ENCODE measurements at places on chromosomes 2 and 18.

DNA sequence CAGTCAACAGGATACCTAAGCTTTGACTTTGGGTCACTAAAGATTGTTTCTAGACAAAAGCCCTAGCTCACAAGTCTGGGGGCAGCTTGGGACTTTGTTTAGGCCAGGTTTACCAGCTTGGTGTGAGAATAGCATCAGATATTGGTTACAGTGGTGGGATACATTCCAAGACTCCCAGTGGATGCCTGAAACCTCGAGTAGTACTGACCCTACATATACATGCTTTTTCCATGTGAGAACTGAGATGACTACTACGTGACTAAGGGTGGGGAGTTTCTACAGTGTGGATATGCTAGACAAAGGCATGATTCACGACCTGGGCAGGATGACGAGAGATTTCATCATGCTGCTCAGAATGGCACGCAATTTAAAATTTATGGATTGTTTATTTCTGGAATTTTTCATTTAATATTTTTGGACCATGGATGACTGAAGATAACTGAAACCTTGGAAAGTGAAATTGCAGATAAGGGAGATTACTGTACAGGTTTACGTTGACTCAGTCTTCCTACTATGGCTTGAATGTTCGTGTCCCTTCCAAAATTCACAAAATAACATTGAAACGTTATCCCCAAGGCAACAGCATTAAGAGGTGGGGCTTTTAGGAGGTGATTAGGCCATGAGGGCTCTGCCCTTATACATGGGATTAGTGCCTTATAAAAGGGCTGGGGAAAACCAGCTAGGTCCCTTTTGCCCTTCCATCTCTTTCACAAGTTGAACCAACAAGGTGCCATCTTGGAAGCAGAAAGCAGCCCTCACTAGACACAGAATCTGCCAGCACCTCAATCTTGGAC is 50.2 kb upstream of the CTAGE1 start:
- DNase-seq = no peak

DNA sequence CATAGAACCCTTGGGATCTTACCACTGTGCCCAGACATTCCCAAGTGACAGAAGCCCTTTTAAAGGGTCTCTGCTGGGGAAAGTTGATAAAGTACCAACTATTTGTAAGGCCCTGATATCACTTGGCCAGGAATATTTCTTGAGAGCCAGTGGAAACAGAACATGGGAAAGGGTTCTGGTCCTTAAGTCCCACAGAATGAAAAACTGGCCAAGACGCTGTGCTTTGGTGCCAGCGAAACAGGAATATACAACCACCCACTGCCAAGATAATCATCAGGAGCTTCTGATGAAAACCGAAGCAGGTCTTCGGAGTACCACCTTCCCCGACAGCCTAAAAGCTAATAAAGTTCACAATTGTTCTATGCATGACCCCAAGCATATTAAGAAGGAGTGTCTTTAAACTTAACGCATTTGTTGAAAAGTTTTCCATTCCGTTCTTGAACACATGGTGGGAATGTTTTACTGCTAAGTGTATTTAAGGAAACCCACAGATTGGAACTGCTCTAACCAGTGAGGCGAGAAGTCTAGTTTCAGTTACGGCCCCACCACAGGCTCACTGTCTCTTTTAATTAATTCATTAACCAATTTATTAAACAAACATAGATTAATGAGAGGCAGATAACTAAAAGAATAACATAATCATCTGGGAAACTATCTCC is 152.6 kb downstream of the ANKRD44 start:
- DNase-seq = no peak

GRCh38 chr2:11491348-11491933 is 25.5 kb upstream of the E2F6 start:
- no peak for DNase-seq

- DNase-seq = no peak
These were observed 121.6 kb downstream of the SP100 start for GRCh38 chr2:230537531-230537976.

- no peak for DNase-seq
These were observed 66.4 kb downstream of the KCNF1 start for GRCh38 chr2:10978090-10978670.

DNA sequence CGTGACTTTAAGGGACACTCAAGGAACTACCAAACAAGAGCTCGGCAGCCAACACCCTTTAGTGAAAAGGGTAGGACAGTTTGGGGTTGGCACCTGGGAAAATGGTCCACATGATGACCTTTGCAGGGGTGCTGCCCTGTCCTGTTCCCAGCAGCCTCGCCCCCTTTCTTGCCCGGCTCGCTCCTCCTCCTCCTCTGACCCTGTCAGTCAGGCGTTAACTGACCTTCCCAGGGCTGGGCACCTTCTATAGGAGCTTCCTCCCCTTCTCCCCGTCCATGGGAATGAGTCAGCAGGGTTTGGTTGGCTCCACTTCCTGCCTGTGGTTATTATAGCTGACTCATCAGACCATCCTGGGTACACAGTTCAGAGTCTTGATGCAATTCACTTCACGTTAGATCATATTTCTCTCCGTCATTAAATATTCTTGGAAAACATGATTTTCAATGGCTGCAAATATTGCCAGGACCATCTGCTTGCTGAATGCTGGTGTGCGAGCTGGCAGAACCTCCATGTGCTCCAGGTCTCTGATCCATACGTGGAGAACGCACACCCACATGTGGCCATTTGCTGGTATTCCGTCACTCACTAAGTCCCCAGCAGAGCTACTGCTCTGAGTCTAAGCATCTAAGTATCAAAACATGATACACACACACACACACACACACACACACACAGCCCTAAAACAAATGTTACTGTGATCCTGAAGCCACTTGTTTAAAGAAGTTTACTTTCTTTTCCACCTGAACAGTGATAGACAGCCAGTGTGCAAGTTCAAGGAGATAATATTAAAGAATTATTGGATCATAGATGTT is 185.0 kb downstream of the ANAPC1 start:
- peak; percentile 72 for DNase-seq

DNA sequence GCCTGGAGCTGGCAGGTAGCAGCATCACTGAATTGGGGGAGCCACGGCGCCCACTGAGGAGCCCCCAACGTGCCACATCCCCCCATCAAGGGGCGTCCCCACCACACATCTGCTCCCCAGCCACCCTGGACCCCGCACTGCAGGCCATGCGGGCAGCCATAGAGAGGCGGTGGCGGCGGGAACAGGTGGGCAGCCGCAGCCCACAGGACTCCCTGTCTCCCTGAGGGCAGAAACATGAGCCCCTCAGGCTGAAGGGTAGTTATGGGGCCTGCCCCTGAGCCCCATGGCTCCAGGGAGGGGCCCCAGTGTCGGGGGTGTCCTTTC is 26.6 kb downstream of the CROCC2 start:
- no peak for DNase-seq

- DNase-seq = no peak
These were observed 13.8 kb upstream of the GATA6 start for GRCh38 chr18:22155584-22155983.

- DNase-seq = no peak
These were observed 71.4 kb downstream of the OLA1 start for GRCh38 chr2:174176898-174177297.

DNA sequence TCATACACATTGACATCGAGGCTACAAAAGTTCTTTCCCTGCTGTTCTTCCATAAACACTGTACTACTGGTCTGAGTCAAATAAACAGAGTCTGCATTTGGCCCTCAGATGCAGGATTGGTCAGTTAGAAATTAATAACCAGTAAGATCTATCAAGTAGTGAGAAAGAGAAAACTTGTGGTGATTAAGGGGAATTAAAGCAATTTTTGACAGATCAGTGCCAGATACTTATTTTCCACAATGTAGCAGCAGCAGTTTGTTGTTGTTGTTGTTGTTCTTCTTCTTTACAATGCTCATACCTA is 85.0 kb downstream of the IKZF2 start:
- no peak for DNase-seq

- no peak for DNase-seq
These were observed 9.3 kb upstream of the TBC1D8 start for GRCh38 chr2:101160454-101160853.

DNA sequence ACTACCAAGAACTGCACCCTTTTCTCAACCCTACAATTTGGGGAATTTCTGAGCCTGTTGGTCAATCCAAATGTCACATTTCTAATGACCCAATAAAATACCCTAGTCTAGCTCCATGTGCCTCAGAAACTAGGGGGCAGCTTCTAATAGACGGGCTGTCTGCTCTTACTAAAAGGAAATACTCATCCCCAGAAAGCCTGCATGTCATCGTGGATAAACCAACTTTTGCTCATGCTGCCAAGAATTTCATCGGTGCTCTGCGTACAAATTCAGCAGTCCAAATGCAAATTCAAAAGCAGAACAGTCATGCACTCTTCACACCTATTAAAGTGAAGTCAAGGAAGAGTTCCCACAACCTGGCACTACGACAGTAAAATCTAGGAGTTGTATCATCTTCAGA is 377.3 kb downstream of the LNPK start:
- DNase-seq = no peak

DNA sequence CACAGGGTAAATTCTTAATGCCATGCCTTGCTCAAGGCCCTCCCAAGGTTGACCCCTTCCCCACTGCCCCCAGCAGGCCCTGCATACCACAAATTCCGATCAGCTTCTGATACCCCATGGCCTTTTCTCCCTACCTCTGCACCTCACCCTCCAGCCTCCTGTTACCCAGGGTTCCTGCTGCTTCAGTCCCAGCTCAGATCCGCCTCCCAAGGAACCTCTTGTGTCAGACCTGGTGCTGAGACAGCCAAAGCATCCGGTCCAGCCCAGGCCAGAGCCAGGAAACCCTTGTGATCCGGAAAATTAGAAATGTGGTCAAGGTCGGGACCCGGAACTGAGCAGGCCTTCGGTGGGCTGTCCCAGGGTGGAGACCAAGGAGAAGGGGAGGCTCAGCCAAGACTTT is 231.3 kb downstream of the BCL2 start:
- no peak for DNase-seq

DNA sequence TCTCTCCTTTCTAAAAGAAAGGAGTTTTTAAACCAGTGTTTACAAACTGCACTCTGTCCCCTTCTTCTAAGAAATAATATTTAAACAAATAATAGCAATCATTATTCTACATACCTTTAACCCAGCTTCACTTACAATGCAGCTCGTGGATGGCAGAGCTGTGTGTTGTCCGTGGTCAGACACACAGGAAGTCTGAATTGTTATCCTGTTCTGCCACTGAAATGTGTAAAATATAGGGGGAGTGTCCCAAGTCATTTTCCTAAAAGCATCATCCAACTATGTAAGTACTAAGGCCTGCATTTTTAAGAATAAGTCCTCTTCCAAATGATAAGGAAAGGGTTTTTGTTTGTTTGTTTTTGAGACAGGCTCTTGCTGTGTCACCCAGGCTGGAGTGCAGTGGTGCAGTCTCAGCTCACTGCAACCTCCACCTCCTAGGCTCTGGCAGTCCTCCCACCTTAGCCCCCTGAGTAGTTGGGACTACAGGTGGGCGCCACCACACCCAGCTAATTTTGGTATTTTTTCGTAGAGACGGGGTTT is 2.7 kb upstream of the PPP4R1 start:
- DNase-seq = no peak

DNA sequence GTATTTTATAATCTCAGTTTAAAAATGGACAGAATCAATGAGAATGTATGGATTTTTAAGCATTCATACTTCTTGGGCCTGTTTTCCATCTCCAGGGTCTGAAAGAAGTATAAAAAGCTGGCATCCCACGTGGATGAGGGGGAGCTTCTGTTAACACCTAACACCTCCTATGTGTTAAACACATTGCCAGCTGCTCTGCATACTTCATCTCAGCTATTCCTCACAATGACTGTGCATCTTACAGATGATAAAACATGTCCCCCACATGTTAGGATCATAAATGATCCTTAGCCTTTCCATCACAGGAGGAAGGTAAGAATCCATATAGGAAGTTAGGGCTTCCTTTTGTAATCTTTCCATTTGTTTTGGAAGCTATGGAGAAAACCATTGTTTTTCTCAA is 239.1 kb downstream of the AGPS start:
- no peak for DNase-seq

GRCh38 chr2:113041871-113042270 is 10.8 kb downstream of the IL36B start:
- DNase-seq = peak; percentile 20

DNA sequence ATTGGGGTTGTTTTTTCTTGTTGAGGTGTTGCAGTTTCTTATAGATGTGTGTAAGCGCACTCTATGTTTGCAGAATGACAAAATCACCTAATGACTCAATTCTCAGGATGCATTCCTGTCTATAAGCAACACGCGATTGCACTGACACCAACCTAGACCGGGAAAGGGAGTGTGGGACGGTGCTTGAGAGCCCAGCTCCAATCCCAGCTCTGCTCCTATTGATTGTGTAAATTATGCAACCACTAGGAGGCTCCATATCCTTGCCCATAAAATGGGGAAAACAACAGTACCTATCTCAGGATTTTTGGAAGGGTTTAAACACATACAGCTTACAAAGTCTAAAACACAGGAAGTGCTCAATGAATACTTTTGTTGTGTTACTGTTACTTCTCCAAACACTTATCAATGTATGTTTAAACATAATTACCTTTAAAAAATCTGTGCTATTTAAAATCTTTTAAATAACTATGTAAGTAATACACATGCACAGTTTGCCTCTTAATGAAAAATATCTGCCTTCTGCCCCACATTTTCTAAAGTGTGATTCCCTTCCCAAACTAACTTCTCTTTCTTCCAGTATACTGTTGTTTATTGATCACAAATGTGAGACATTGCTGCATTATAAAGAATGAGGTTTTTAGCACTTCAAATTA is 132.5 kb downstream of the SPHKAP start:
- DNase-seq = peak; percentile 37

GRCh38 chr2:26251893-26252292 is 7.2 kb downstream of the HADHB start:
- DNase-seq = no peak

All from HuH-7 (cell line).